ENCODE measurements at places on chromosomes 13 and 19.
A peak's percentile ranks its signal among the peaks of the same experiment; 100 is the strongest.

- no peak for DNase-seq
Observed at GRCh38 chr19:28544451-28545261, 668.3 kb downstream of the UQCRFS1 start.

DNA sequence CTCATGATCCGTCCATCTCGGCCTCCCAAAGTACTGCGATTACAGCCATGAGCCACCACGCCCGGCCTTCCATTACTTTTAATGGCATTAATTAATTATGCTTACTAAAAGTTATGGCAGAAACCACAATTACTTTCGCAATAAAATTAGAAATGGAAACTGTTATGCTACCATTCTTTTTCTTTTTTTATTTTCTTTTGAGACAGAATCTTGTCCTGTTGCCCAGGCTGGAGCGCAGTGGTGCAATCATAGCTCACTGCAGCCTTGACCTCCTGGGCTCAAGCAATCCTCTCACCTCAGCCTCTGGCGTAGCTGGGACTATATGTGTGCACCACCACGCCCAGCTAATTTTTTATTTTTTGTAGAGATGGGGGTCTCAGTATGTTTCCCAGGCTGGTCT is 4.6 kb upstream of the BST2 start:
- peak; percentile 72 for DNase-seq

GRCh38 chr13:42762917-42763316 is 18.5 kb upstream of the FAM216B start:
- DNase-seq, result peak; percentile 94

GRCh38 chr19:1356508-1356865 is 27.2 kb upstream of the NDUFS7 start:
- peak; percentile 54 for DNase-seq

- DNase-seq, result no peak
Observed at GRCh38 chr13:29067306-29067945, 247.3 kb downstream of the MTUS2 start.

Data from fibroblast of lung (primary cell).